ENCODE measurements at places on chromosomes 16 and 17.
A peak's percentile ranks its signal among the peaks of the same experiment; 100 is the strongest.

DNA sequence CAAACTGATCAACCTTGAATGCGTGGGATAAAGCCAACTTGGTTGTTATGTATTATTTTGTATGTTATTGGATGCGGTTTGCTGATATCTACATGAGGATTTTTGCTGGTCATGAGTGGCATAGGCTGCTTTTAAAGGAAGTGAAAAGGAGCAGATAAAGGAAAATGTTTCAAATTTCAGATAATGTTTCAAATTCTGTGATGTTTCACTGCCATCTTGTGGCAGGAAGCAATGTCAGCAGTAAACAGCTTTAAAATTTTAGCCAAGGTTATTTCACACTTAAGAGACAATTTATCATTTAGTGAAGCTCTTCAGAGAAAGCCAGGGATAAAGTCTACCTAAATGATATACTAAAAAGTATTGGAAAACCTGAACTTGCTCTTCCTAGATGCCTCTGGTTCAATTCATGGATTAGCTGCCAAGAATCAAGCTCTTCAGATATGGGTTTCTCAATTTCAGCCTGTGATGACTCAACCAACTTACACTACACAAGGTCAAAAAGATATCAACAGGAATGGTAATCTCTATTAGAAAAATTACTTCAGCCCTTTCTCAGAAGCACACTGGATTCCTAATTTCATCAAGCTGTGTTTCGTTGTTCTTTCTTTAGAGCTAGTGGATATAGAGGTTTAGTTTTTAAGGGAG lies 136.0 kb upstream of the C17orf78 start:
- no peak for DNase-seq

DNA sequence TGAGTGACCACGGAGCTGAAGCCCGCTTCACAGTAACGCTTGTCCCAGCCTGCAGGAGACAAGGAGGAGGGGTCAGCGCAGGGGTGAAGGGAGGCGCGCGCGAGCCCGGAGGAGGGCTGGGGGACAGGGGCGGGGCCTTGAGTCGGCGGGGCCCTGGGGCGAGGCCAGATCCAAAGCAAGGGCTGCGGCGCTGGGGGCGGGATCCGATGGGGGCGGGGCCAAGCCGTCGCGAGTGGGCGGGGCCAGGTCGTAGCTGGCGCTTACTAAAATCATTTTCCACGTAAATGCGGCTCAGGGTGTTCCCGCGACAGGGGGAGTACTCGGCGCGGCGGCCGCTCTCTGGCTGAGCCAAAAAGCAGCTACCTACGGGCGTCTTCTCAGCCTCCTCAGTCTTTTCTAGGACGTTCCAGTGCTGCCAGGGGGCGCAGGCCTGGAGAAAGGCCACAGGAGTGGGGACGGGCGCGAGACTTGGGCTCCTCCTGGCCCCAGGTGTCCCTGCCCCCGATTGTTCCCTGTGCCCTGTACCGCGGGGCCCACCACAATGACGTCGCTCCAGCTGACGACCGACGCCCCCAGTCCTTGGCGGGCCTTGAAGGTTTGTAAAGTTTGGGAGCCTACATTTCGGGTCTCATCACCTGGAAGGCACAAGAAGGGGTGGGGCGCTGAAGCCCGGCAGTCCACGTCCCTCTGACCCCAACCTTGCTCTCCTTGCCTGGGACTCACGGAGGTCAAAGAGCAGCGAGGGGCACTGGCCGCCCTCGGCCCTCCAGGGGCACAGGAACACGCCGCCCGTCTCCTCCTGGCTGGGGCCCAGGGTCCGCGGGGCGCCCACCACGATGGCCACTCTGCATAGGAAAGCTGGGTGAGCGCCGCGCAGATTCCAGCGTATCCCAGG lies 3.9 kb downstream of the ITGA2B start:
- DNase-seq = peak; percentile 84

DNA sequence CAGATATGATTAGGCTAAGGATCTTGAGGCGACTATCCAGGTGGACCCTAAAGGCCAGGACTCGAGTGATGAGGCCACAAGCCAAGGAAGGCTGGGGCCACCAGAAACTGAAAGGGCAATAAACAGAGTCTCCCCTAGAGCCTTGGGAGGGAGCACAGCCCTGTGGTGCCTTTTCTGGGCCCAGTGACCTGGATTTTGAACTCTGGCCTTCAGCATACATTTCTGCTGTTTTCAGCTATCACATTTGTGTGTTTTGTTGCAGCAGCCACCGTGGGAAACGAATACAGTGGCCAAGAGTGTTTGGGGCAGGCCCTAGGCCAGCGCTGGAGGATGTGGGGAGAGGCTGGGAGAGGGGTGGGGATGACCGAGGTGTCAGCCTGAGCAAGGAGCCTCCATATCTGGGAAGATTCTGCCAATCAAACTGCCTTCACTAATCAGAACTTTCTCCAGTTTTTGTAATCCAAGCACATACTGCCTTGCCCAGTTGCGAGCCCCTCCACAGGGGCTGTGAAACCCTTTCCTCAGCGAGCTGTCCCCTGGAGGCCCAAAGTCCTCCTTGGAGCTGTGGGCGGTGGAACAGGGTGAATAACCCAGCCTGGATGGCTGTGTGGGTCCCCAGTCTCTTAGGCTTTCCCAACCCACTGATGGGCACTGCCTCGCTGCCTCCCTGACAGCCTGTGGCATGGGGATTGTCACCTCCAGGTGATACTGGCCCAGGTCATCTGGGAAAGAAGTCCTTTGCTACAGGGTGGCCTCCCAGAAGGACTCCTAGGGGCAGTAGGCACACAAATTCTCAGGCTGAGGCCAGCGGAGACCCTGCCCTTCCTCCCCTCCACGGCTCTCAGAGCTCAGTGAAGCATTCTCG lies 16.8 kb downstream of the B9D1 start:
- DNase-seq = no peak

- no peak for DNase-seq
These were observed 10.2 kb downstream of the CFAP97D1 start for GRCh38 chr17:43790311-43790940.

- DNase-seq = no peak
These were observed 32.1 kb downstream of the C17orf67 start for GRCh38 chr17:56801459-56802178.

DNA sequence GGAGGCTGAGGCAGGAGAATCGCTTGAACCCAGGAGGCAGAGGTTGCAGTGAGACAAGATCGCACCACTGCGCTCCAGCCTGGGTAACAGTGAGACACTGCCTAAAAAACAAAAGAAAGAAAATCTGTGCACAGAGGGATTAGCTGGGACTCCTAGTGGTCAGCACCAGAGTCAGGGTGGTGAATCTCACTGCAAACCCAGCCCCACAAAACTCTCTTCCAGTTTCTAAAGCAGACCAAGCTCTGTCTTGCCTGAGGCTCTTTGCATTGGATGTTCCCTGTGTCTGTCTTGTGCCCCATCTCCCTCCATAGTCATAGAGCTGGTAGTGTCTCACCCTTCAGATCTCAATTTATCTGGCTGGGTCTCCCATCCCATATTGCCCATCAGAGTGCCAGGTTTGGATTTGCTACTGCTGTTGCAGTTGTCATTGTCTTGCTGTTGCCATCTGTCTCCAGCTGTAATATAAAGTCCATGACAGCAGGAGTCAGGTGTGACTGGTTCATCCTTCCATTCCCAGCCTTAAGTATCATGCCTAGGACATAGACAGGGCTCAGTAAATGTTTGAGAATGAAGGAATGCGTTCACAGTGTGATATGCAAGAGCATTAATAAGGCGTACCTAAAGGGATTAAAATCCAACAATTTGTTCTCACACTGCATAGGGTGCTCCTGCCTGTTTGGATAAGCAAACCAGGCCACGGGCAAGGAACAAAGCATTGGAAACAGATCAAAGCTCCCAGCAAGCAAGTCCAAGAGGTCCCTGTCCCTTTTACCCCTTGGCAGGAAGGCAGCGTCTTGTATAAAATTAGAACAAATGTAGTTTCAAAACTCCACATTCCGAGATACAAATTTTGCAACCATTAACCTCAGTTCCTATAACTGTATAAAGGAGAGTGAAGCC lies 614.6 kb upstream of the CDH5 start:
- no peak for DNase-seq

- DNase-seq = no peak
These were observed 181.1 kb downstream of the SNX29 start for GRCh38 chr16:12157517-12158093.

DNA sequence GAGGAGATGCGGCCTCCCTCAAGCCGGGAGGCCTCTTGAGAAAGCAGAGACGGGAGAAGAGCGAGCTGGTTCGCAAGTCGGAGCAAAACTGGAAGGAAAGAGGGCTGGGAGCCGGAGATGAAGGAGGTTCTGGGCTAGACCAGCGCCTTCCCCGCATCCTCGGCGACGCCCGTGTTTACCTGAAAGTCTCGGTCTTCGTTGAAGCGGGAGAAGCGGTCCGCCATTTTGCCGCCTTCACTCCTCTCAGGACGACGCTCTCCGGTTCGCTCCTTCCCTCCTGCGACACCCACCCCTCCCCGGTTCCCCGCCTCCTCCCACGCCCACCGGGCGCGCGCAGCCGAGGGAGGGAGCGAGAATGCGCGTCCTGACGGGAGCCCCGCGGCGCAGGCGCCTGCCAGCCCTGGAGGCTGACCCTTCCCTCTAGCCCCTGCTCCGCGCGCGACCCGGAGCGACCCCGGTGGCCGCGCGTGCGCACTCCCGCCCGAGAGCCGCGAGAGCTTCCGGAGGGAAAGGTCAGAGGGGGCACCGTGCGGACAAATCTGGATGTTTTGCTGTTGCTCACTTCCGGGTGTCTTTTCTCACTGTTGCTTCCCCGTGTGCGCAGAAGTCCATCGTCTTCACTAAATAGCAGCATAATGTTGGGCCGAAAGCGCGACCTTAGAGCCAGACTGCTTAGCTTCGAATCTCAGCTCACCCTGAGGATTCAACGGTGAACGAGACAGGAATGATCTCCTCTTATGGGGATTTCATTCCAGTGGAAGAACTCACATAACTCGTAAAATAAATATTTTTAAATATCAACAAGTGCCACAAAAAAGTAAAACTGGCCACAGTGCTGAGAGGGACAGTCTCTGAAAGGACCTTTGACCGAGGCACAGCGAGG lies at the start of gene GPATCH8:
TSS of gene GPATCH8 (minus strand) at position 260 of the 883 bp plus-strand sequence. CDS start at position 224, 36 bp downstream.
- DNase-seq = peak; percentile 88

DNA sequence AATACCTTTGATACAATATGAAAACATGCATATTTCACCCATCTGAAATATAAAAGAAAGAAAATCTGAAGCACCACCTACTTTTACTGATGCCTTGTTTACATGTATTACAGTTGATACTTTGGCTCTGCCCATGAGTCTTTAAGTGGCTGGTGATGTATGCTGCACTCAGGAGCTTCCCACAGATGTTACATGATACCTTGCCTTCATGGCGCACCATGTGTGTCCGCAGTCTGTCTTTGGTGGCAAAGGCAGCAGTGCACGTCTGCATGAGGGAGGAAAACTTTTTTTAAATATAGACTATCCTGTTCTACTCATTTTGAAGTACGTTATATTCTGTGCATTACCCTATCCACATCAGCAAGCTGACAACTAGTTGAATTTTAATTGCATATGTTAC lies 7.5 kb downstream of the VEZF1 start:
- no peak for DNase-seq

DNA sequence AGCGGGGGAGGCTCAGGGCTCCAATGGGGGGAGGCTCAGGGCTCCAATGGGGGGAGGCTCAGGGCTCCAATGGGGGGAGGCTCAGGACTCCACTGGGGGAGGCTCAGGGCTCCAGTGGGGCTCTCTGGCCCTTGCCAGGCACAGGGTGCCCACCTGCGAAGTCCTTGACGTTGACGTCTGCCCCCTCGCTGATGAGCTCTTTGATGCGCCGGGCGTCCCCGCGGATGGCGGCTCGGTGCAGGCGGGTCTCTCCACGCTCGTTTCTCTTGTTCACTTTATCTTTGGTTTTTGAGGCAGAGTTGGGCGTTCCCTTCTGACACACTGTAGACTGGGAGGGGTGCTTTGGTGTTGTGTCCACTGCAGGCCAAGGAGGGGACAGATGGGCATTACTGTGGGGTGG lies 73.0 kb downstream of the ZNF778 start:
- no peak for DNase-seq
